Subcutaneous adipose tissue (tissue), 4 donors: ENCODE measurements at places on chromosomes 2 and 18. TPM values are rescaled to one million over a fixed set of nuclear protein-coding genes. Genes with fewer than 3 reads are reported as not detected.

PTPN2 gene
- 60.5 TPM for total RNA-seq

KIAA2012 gene
- not detected for total RNA-seq

TTN gene
- 59.8 TPM for total RNA-seq

POTEF gene
- not detected for total RNA-seq

CTLA4 gene
- total RNA-seq = not detected

CD8B2 gene
- total RNA-seq = not detected

PAX8 gene
- total RNA-seq = 4.2 TPM

CD28 gene
- 7.3 TPM for total RNA-seq
